ENCODE measurements at places on chromosomes 12 and 14.

GRCh38 chr12:47361389-47362021 lies 281.7 kb upstream of the AMIGO2 start:
- DNase-seq = peak; percentile 2

DNA sequence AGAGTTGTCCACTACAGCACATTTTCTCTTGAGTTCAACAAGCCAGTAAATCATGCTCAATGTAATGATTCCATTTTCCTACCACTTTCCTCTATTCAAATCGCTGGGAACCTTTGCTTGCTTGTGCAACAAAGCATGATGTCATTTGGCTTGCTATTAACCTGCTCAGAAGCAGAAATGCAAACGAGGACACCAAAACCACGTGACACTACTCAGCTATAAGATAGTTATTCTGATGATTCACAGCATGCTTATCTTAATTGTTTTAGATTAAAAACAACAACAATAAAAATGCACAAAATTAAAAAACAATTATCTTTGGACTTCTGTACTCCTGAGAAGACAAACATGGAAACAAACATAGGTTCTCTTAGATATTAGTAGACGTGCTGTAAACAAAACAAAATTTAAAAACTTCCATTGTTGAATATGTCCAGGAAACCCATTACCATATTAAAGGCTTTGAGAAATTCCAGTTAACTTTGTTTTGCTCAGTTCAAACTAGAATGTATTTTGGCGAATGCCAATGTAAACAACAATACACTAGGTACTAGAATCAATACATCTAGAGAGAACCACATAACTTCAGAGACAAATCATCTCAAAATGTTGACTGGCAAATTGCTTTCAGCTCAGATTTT lies 77.5 kb upstream of the KRAS start:
- no peak for DNase-seq

DNA sequence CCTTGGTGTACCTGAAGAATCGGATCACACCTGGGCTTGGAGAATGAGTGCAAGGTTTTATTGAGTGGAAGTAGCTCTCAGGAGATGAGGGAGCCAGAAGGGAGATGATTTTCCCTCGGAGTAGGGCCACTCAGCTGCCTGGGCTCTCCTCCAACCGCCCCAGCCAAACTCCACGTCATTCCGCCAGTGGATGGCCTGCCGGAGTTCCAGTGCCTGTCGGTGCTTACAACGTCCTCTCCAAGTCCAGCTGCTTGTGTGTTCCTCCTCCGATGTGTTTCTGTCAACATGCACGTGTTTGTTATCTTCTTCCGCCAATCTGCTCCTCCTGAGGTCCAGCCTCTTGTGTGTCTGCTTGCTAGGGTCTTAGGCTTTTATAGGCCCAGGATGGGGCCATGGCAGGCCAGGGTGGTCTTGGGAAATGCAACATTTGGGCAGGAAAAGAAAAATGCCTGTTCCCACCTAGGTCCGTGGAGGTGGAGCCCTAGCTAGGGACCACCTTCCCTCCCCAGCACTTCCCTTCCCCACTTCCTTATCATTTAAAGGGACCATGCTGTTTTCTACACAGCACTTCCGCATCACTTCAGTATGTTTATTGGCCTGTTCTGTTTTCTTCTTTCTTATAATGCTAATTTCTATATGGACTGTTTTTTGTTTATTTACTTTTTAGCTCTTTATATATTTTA lies 343.2 kb downstream of the PDZRN4 start:
- no peak for DNase-seq

- no peak for DNase-seq
Observed at GRCh38 chr12:1706632-1706980, 15.7 kb downstream of the ADIPOR2 start.

DNA sequence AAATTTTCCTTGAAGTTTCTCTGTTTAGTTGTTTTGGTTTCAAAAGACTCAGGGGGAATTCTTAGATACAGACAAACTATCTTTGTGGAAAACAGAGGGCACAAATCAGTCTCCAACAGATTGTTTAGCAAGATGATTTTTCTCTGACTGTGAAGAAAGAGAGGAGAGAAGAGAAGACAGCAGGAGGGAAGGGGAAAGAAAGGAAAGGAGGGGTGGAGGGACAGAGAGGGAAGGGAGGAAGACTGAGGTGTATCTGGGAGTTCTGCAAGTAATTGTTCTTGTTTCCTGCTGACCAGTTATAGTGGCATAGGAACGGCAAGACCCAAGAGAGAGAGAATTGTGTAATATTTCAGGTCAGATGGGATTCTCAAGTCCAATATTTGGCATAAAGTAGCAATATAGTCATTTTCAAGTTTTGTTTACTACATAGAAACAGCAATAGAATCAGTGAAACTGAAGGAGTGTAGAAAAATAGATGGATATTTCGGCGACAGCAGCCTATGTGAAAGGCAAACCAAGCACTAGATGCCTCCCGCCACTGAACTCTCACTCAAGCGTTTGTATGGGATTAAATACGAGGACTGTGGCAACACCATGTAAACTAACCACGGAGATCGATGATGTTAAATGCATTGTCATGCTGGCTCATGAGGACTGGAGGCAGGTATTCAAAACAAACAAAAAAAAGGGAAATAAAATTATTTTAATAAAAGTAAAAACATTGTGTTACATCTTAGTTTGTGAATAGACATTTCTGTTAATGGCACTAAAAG lies 342.5 kb downstream of the SLC16A7 start:
- no peak for DNase-seq

DNA sequence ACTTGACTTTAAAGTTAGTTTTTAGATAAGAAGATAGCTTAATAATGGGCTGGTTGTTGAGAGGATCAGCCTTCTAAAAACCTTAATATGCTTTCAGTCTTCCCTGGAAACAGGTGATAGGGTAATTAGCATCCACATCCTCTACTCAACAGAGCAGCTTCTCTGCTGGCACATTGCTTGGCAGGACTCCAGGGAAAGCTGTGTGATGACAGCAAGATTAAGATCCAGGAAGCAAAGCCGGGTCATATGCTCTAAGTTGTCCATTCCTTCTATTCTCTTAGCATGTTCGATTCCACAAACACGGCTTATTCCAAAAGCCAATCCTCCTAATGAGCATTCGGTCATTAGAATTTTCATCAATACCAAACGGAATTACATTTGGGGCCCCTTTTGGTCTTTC lies 87.0 kb downstream of the HMGA2 start:
- no peak for DNase-seq

- peak; percentile 26 for DNase-seq
Observed at GRCh38 chr14:69818758-69819191, 21.7 kb upstream of the SLC10A1 start.
